GM12878 (cell line): ENCODE measurements at places on chromosomes 2 and 18.

DNA sequence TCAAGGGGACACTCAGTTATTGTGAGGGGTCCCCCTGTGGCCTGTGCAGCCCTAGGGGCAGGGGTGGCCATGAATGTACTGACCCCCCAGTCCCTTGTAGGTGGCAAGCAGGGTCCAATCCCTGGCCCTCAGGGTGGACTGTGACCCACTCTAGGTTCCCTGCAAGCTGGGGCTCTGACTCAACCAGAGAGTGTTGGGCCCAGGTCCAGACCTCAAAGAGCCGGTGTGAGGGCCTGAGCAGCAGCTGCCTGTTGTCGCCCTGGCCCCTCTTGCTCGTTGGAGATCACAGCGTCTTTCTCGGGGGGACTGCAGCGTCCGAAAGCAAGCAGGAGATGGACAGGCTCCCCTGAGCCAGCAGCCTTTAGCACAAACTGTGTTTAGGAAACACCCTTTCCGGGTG is 66.8 kb upstream of the ATG16L1 start:
- no peak for DNase-seq

GRCh38 chr2:138757384-138757783 is 22.8 kb downstream of the NXPH2 start:
- no peak for DNase-seq

- DNase-seq: no peak
Measured at GRCh38 chr2:168666339-168666738, 136.1 kb upstream of the NOSTRIN start.

DNA sequence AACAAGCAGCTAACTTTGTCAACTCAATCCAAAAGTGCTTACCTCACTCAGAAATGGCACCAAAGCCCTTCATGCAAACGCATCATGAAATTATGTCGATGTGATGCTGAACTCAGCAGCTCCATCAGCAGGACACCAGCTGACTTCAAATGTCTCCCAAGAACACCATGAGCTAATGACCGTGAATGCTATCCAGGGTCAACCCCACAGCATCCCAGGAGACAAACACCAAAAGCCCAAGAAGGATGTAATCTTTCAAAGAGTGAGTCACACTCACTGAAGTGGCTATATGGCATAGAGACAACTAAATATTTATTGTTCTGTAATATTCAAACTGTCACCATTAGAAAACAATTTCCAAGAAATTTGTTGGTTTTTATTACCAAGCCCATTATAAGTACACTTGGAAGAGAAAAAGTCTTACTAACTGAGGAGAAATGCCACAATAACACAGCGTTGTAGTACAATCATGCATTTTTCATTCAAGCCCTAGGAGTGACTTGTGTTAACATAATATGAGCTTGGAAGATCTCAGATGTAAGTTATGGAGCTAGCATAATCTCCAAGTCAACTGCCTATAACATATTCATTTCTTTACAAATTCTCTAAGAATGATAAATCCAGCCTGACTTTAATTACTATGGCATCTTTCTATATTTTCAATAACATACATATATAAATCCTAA is 165.0 kb upstream of the CCDC68 start:
- no peak for DNase-seq

DNA sequence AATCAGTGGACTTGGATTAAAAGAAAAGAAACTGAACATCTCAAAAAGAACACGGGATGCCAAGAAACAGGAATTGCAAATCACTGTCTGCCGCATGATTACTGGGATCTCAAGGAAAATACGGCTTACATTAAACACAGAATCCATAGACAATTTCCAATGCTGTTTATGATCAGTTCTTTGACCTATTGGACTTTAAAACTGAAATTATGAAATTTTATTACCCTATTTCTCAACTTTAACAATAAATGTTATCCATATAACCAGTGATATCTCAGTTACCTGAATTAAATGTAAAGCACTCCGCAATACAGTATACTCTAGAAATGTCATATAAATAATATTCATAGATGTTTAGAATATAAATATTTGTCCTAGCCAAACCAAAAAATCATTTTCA is 1556.9 kb upstream of the NXPH2 start:
- DNase-seq: no peak

DNA sequence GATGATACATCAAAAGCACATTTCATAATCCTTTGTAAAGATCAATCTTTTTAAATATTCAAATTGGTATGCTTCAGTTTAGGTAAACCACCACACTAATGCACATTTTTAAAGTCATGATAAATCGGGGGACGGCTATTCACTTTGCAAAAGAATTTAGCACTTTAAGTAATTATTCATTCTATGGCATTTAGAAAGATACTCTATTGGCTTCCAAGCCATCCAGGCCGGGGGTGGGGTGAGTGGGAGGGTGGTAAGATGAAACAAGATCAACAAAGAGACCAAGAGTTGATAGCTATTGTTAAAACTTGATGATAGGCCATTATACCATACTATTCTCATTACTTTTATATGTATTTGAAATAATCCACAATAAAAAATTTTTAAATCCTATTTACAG is 41.0 kb downstream of the EPG5 start:
- no peak for DNase-seq

DNA sequence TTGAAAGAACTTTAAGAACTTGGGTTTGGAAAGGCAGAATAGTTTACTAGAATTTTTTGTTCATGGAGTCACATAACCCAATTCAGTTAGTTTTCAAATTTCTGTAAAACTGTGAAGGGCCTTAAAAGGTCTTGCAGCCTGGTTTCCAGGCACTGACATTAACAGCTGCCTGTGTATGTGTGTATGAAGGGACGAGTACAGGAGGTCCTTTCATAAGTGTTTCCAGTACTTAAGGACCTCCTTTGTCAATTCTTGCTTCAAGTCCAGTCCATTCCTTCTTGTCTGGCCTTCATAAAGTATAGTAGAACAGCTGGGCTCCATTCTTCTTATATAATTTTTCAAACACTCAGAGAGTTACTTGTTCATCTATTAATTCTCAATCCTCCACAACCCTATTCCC is 136.5 kb downstream of the NR4A2 start:
- no peak for DNase-seq
